ENCODE measurements at places on chromosomes 12 and 14. TPM values are rescaled to one million over a fixed set of nuclear protein-coding genes. Genes with fewer than 3 reads are reported as not detected.
A peak's percentile ranks its signal among the peaks of the same experiment; 100 is the strongest.

DNA sequence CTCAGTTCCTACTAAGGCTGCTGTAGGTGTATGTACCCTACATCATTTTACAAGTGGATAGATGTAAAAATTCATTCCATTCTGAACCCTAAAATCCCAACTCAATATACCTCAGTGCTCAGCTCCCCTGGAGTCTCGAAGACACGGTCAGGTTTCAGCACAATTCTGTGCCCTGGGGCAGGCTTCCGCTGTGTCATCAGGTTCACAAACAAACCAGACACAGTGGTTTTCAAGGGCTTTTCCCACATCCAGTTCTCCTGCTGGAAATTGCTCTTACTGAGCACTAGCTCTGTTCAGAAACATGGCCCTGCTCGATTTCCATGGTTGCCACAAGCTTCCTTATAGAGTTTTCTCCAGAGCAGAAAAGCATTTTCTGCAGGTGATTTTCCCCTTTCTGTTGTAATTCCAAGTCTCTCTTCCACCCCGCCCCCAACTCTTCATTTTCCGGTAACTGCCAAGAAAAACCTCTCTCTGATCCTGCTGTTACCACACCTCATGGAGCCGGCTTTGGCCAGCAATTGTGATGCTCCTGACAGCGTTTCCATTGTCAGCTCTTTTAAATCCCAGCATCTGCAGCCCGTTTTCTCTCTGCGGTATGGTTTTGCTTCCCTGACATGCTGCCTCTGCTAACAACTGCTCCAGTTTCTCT lies 483.0 kb upstream of the CCDC196 start:
- no peak for DNase-seq
- no peaks in the 10 kb centered on the region for H3K4me1 ChIP-seq
- no peak overlapping the region for H3K27ac ChIP-seq
- H3K4me3 ChIP-seq = no peak overlapping the region

DNA sequence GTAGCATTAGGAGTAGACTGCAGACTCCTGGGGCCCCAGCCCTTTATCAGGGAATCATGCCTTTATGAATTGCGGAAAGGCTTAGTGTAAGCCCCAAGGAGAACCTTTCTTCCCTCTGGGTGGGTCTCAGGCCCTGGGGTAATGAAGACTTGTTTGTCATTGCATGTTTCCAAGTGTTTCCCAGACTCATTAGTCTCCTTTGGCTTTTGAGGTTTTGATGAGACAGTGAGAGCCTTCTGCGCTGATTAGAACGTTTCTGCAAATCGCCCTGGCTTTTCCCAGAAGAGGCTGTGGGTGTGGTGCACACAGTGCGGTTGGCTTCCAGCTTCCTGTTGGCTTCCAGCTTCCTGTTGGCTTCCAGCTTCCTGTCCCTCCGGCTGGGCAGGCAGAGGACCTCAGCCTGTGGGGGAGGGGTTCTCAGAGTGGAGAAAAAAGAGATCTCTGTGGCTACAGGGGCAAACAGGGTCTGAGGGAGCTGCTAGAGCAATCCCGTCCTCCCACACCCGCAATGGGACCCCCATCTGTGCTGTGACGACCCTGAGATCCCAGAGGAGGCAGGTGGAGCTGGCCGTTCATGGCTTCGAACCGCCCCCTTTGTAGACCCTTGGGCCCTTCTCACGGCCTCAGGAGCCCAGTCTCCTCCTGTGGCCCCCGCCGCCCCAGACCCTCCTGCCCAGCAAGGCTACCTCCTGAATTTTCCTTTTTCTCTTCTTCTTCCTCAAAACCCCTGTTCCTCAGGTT lies 42.1 kb downstream of the GPR68 start:
- H3K4me1 ChIP-seq = no peaks in the 10 kb centered on the region
- H3K27ac ChIP-seq = no peak overlapping the region
- DNase-seq = no peak
- H3K27me3 ChIP-seq = peaks cover 1% of the 10 kb centered on the region
- H3K4me3 ChIP-seq = no peak overlapping the region
- peaks cover 35% of the 10 kb centered on the region for H3K36me3 ChIP-seq

GRCh38 chr14:92436115-92436776 lies 77.3 kb upstream of the RIN3 start:
- DNase-seq = no peak
- no peak overlapping the region for H3K27ac ChIP-seq
- peaks cover 5% of the 10 kb centered on the region for H3K36me3 ChIP-seq
- no peaks in the 10 kb centered on the region for H3K4me1 ChIP-seq

DNA sequence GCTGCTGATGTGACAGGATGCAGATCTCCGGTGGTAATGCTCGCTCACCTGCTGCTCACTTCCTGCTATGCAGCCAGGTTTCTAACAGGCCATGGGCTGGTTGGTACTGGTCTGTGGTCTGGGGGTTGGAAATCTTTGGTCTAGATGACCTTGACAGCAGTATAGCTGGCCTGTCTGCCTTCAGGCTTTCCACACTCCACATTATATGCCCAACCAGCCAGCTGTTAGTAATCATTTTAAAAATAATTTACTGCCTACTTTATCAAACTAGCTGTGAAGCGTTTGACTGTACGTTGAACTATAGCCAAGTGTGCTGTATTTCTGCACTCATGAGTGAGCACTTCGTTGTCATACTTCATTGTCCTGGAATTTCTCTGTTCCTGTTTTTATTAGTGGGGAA lies 424.0 kb upstream of the GARIN6 start:
- no peaks in the 10 kb centered on the region for H3K36me3 ChIP-seq
- H3K4me3 ChIP-seq = no peak overlapping the region
- no peak for DNase-seq
- H3K27me3 ChIP-seq = peaks cover 2% of the 10 kb centered on the region

GRCh38 chr12:114834621-114835020 lies 150.6 kb upstream of the TBX3 start:
- no peak for DNase-seq
- H3K36me3 ChIP-seq = peaks cover 9% of the 10 kb centered on the region
- peak overlapping the region; percentile 67 for H3K4me3 ChIP-seq
- peak overlapping the region; percentile 84 for H3K27ac ChIP-seq

DNA sequence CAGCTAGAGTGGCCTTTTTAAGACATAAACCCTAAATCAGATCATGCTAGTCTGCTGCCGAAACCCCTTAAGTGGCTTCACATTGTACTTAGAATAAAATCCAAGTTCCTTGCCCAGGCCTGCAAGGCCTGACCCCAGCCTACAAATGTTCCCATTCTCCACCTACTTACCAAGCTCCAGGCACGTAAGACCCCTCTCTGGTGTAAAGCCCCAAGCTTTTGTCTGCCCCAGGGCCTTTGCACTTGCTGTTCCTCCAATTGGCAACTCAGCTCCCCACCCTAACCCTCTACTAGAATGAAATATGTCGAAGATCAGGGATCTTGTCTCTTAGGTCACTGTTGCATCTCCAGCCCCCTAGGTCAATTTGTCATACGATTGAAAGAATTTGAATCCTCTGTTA lies 27.1 kb upstream of the MED13L start:
- H3K27me3 ChIP-seq = peaks cover 9% of the 10 kb centered on the region
- H3K4me3 ChIP-seq = no peak overlapping the region
- peaks cover 5% of the 10 kb centered on the region for H3K36me3 ChIP-seq
- no peak overlapping the region for H3K27ac ChIP-seq
- peaks cover 24% of the 10 kb centered on the region for H3K4me1 ChIP-seq

DNA sequence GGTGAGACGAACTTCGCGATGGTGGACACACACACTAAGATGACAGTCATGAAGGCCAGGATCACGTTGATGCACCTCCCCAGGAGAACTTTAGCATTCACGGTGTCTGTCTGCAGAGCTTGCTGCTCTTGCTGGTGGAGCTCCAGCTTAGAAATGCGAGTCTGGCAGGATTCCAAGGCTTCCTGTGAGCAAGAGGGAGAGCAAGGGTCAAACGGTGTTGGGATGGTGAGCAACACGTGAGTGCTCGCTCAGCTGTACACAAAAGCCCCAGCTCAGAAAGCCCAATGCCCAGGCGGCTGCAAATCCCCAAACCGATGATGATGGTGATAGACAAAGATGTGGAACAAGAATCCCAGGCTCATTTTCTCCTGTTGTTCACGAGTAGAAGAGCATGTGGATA lies 78.8 kb downstream of the TMCC3 start:
- H3K27ac ChIP-seq = no peak overlapping the region
- H3K27me3 ChIP-seq = peaks cover 25% of the 10 kb centered on the region
- H3K4me1 ChIP-seq = peaks cover 6% of the 10 kb centered on the region
- no peaks in the 10 kb centered on the region for H3K36me3 ChIP-seq

- 0 out of 2 replicates have a peak, but pooled peaks cover 5% of the 10 kb centered on the region for H3K36me3 ChIP-seq
- H3K4me1 ChIP-seq = peaks cover 6% of the 10 kb centered on the region
- H3K27ac ChIP-seq = no peak within 1 kb of the TSS
- peaks cover 71% of the 10 kb centered on the region for H3K27me3 ChIP-seq
- no peak within 1 kb of the TSS for H3K4me3 ChIP-seq
These were observed at the start of gene HOXC12 for GRCh38 chr12:53954694-53955035. HOXC12 (plus strand) TSS chr12:53954903; CDS start chr12:53954930, 27 bp downstream.

GRCh38 chr14:81208489-81208888 lies 12.3 kb downstream of the GTF2A1 start:
- no peak overlapping the region for H3K27ac ChIP-seq
- H3K36me3 ChIP-seq = peaks cover 33% of the 10 kb centered on the region
- H3K27me3 ChIP-seq = no peaks in the 10 kb centered on the region

GRCh38 chr12:128789356-128789929 lies 34.3 kb downstream of the SLC15A4 start:
- no peak overlapping the region for H3K27ac ChIP-seq
- no peak overlapping the region for H3K4me3 ChIP-seq
- peaks cover 34% of the 10 kb centered on the region for H3K36me3 ChIP-seq

DNA sequence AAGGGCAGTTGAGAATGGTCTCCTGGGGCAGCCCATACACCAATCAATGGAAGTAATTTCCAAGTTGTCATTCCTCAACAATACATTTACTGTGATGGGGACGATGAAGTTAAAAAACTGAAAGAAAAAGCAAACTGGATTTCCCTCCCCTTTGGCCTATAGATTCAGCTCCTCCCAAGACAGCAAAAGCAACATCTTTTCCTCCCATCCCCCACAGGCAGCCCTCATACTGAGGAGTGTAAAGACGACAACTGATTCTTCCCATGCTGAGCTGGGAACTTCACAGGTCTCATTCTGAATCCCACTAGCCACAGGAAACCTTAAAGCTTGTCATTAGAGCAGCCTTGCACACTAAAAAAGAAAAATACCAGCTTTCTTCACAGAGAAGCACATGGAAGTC lies 48.5 kb downstream of the PITPNM2 start:
- H3K27me3 ChIP-seq = peaks cover 36% of the 10 kb centered on the region
- H3K4me3 ChIP-seq = no peak overlapping the region
- H3K36me3 ChIP-seq = no peaks in the 10 kb centered on the region
- DNase-seq = no peak
- peaks cover 10% of the 10 kb centered on the region for H3K4me1 ChIP-seq

DNA sequence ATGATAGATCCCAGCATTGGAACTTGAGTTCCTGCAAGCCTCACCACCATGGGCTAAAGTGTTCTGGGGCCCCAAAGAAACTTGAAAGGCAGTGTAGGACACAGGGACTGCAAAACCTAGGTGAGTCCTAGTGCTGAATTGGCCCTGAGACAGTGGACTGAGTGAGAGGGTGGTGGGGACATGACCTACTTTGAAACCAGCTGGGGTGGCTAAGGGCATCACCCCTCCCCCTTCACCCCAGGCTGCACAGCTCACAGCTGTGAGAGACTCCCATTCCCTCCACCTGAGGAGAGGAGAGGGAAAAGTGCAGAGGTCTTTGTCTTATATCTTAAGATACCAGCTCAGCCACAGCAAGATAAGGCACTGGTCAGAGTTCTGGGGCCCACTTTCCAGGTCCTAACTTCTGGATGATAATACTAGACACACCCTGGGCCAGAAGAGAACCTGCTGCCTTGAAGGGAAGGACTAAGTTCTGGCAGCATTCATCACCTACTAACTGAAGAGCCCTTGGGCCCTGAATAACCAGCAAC lies 62.5 kb downstream of the MAPKAPK5 start:
- DNase-seq = no peak
- H3K36me3 ChIP-seq = peaks cover 57% of the 10 kb centered on the region
- no peaks in the 10 kb centered on the region for H3K4me1 ChIP-seq

DNA sequence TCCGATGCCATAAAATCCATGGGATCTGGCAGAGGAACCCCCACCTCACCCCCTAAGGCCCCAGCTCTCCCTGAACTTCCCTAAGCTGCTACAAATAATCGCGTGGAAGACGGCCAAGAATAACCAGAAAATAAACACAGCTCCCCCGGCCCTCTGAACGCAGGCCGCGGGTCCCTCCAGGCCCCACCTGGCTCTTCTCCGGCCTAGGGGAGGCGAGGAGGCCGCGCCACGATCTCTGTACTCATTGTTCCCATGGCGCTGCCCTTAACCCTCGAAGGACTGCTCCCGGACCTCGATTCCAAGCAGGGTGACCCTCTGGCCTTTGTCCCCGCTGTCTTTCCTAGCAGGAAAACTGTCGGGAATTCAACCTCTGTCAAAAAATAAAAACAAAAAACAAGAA lies 33.9 kb upstream of the TBX5 start:
- no peak for DNase-seq
- peaks cover 18% of the 10 kb centered on the region for H3K36me3 ChIP-seq
- H3K4me3 ChIP-seq = no peak overlapping the region
- H3K27me3 ChIP-seq = peaks cover 77% of the 10 kb centered on the region

DNA sequence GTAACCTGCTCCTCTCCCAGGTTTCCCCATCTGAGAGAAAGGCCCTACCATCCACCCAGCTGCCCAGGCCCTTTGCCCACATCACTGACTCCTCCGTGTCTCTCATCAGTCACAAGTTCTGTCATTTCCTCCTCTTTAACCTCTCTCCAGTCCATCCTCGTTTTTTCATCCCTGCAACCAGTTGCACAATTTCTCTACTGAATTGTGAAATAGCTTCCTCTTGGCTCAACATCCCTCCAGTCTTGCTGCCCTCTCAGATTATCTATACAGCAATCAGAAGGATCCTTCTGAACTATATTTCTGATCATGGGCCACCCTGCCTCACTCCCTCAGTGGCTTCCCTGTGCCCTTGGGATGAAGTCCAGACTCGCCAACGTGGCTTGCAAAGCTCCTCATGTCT lies 6.8 kb downstream of the FAM161B start:
- peaks cover 12% of the 10 kb centered on the region for H3K4me1 ChIP-seq
- H3K27me3 ChIP-seq = no peaks in the 10 kb centered on the region
- H3K4me3 ChIP-seq = peak overlapping the region; percentile 10
- peak overlapping the region; percentile 66 for H3K27ac ChIP-seq

DNA sequence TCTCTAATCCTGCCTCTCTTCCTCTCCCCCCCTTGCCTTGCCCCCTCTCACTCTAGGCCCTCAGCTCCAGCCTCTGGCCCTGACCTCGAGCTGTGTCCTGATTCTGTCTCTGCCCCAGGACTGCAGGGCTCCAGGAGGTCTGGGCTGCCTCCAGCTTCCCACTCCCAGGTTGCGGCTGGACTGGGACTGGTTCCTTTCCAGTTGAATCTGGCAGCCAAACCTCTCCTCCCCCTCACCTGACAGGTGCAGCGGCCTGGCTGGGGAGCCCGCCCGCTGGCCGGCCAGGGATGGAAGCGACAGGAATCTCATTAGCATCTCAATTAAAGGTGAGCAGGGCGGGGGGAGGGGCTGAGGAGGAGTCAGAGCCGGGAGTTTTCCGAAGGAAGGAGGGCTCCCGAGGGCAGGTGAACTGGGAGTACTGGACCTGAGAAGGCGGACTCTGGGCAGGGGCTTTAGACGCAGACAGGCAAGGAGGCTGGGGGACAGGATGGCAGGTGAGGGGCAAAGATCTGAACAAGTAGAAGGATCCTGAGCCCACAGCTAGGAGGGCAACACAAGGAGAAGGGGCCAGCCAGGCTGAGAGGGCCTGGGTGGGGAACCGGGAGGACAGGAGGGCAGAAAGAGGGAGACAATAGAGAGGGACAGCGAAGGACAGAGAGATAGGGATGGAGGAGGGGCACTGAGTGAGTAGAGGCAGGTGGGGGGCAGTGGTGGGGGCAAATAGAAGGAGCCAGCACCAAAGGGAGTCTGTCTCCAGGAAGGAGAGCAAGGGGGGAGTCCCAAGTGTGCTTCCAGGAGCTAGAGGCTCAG lies at the start of gene SCNN1A:
Gene SCNN1A, minus strand, starts transcription at position 295 of the 810 bp plus-strand sequence. CDS start 780 bp downstream, outside the sequence.
- no peak for DNase-seq
- H3K4me3 ChIP-seq = no peak within 1 kb of the TSS
- H3K36me3 ChIP-seq = no peaks in the 10 kb centered on the region
- peaks cover 1% of the 10 kb centered on the region for H3K27me3 ChIP-seq
- peaks cover 55% of the 10 kb centered on the region for H3K4me1 ChIP-seq

RNU7-1 gene
- total RNA-seq = not detected

OTOGL gene
- total RNA-seq = 0.12 TPM

KLHDC1 gene
- 1.2 TPM for total RNA-seq

BEST3 gene
- total RNA-seq = not detected
